ENCODE measurements at places on chromosomes 6 and 20.

DNA sequence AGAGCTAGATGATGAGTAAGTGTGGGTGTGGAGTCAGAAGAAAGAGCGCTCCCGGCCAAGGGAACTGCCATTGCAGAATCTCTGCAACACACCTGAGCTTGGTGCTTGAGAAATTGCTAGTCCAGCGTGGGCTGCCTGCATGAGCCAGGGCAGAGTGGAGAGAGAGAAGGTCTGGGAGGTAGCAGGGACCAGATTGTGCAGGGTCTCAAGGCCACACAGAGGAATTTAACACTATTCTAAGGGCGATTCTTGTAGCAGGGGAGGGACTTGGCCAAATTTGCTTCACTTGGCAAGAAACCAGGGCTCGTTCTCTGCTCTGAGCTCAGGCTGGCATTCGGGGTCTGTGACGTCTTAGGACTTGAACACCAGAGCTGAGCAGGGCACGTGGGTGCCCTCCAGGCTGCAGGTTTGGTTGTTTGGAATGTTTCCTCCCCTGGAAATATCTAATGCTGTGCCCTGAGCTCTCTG lies 53.5 kb downstream of the BCAS4 start:
- no peak for DNase-seq

- no peak for DNase-seq
Observed at GRCh38 chr20:24034820-24035219, 46.2 kb upstream of the GGTLC1 start.

GRCh38 chr20:60057866-60058807 lies 99.9 kb downstream of the CDH26 start:
- DNase-seq = peak; percentile 80

DNA sequence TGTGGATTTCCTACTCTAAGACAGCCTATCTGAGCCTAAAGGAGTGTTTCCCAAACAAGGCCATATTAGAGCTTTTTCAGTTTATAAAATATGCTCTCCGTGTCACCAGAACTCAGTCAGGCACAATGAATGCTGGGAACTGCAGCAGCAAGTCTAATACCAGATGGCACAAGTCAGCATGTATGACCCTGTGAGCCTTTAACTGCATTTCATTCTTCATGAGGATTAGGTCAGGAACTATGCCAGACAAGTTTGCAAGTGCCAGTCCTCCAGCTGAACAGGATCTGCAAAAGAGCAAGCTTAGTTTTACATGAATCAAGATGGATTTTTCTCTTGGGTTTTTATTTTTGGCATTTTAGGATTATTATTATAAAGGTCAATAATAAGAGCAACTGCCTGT lies 66.7 kb upstream of the SAMD5 start:
- no peak for DNase-seq

DNA sequence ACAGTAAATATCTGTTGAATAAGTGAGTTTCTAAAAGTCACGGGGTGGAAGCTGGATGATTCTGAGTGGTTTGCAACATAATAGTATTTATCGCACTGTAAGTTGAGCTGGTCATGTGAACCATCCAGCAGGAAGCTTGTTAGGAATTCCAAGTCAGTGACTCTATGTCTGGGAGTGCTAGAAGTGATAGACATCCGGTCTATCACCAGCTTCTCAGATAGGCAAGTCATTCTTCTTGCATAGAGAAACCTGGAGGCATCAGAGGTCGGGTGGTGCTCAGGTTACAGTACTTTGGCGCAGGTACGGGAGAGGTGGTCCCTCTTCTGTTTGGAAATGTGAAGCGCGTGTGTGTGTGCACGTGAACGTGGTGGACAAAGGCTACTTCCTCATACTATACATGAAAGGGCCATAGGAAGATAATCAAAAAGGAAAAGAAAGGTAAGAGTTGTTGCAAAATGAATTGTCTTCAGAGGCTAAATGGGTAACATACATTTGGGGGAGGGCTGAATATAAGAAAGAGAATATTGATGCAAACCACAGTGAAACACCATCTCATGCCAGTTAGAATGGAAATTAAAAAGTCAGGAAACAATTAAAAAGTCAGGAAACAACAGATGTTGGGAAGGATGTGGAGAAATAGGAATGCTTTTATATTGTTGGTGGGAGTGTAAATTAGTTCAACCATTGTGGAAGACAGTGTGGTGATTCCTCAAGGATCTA lies 299.3 kb upstream of the ZFP64 start:
- no peak for DNase-seq

DNA sequence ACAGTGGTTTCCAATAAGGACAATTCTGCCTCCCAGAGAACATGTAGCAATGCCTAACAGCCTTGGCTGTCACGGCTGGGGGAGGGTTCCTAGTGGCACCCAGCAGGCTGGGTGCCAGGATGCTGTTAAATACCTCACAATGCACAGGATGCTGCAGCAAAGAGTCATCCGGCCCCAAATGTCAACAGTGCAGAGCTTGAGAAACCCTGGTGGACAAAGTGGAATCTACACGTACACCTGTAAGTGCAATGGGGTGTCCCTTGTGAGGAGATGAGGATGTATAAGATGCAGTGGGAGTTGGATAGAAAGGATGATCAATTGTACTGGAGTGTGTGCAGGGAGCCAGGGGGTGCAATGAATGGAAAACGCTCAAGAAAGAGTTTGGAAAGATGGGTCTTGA lies 142.4 kb downstream of the FNDC1 start:
- no peak for DNase-seq

- DNase-seq = no peak
Observed at GRCh38 chr6:63904650-63905248, 269.1 kb downstream of the PHF3 start.

GRCh38 chr6:74177506-74177905 lies 481.5 kb downstream of the CD109 start:
- DNase-seq = no peak

GRCh38 chr20:4797275-4797674 lies 75.6 kb downstream of the PRND start:
- no peak for DNase-seq

- DNase-seq = no peak
Observed at GRCh38 chr20:37773291-37773826, 79.5 kb downstream of the CTNNBL1 start.

DNA sequence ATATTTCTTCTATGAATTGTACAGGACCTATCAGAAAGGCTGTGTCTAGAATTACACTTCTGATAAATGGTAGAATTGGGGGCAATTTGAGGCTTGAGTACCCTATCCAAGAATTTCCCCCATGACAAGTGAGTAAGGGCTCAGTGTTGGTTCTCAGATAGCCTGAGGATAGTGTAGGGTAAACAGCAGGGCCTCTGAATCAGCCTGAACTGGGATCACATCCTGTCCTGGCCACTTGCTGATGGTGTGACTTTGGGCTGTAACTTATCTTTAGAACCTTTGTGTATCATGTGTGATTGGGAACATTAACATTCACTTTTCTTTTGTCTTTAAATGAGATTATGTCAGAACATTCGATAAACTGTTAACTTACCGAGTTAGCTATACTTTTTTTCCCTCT lies 151.0 kb downstream of the CLIC5 start:
- DNase-seq = peak; percentile 25

DNA sequence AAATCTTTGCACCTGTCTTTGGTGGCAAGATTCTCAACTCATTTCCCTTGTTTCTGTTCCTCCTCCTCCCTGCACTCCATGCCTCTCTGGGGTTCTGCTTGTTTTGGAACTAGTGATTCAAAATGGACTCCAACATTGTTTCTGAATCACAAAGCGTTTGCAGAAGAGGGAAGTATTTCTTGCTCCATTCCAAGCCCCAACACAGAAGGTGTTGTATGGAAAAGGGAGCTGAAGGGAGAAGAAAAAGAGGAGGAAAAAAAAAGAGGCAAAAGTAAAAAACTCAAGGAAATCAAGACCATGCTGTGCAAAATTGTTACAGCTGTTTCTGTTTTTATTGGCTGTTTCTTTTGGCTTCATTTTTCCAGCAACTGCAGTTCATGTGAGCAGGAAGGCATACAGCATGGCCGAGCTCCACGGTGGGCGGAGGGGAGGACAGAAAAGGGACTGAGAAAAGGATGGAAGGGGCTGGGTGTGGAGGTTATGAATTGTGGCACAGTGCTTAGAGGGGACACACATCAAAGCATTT lies 66.9 kb upstream of the PRL start:
- DNase-seq = no peak

GRCh38 chr20:9269280-9269971 lies 200.5 kb downstream of the PLCB4 start:
- DNase-seq = no peak

GRCh38 chr20:6864740-6865139 lies 97.3 kb downstream of the BMP2 start:
- no peak for DNase-seq

GRCh38 chr6:3230256-3230882 lies 2.9 kb upstream of the TUBB2B start:
- no peak for DNase-seq

DNA sequence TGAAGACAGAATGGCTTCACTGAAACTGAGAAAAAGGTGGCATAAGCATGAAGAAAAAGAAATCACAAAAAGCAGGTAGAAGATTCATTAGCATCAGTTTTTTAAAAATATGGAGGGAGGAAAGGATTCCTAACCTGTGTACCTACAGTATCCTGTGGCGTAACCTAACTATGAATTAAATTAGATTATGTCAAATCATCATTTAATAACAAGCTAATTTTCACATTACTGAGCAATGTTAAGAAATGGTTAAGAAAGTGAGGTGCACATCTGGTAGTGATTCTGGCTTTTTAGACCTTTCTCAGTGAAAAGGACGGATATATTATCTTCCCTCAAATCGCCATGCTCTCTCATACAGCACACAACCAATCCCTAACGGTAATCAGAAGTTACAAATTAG lies 12.5 kb downstream of the CD164 start:
- DNase-seq = no peak

DNA sequence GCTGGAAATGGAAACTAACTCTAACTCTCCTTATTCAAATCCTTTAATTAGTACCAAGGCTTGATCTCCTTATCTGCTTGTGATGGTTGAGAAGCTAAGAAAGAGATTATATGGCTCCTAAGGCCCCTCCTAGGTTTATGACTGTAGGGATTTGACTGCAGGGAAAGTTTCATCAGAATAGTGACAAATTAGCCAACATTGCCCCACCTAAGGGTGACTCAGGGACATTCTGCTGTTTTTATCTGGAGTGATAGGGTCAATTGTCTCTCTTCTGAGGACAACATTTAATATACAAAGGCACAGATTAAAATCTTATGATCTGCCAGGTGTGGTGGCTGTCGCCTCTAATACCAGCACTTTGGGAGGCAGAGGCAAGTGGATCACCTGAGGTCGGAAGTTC lies 138.1 kb upstream of the MARCKS start:
- DNase-seq = no peak

- no peak for DNase-seq
Observed at GRCh38 chr20:44600301-44600700, 17.9 kb downstream of the PKIG start.

GRCh38 chr20:1846341-1846740 lies 48.9 kb upstream of the SIRPA start:
- DNase-seq = no peak
